ENCODE measurements at places on chromosomes 11 and 22.

- no peak for DNase-seq
These were observed 1.7 kb downstream of the MALAT1 start for GRCh38 chr11:65500387-65501185.

- peak; percentile 19 for DNase-seq
These were observed 944 bp downstream of the C11orf86 start for GRCh38 chr11:66976028-66976467.

- no peak for DNase-seq
These were observed 674.7 kb downstream of the NTM start for GRCh38 chr11:132045107-132045506.

- DNase-seq: no peak
These were observed 62.7 kb upstream of the CLTCL1 start for GRCh38 chr22:19354201-19354600.

All from activated naive CD8-positive, alpha-beta T cell treated with anti-CD3 and anti-CD28 coated beads for 36 hours (primary cell).